ENCODE measurements at places on chromosomes 2 and 18. TPM values are rescaled to one million over a fixed set of nuclear protein-coding genes. Genes with fewer than 3 reads are reported as not detected.

Gene SLC19A3
- total RNA-seq, result 23.4 TPM

Gene SIX3
- total RNA-seq, result 0.52 TPM

Gene UPP2
- not detected for total RNA-seq

Gene SCN2A
- 0.99 TPM for total RNA-seq

Gene INPP1
- 17.6 TPM for total RNA-seq

GRCh38 chr2:152676461-152676860, 40.8 kb downstream of the PRPF40A start:
- DNase-seq, result no peak

GRCh38 chr2:32712870-32713269, 85.0 kb downstream of the TTC27 start:
- DNase-seq, result no peak

GRCh38 chr2:9996321-9996720, 44.8 kb downstream of the GRHL1 start:
- DNase-seq, result no peak

- no peak for DNase-seq
These were observed 31.3 kb downstream of the NPHP1 start for GRCh38 chr2:110173523-110173922.

DNA sequence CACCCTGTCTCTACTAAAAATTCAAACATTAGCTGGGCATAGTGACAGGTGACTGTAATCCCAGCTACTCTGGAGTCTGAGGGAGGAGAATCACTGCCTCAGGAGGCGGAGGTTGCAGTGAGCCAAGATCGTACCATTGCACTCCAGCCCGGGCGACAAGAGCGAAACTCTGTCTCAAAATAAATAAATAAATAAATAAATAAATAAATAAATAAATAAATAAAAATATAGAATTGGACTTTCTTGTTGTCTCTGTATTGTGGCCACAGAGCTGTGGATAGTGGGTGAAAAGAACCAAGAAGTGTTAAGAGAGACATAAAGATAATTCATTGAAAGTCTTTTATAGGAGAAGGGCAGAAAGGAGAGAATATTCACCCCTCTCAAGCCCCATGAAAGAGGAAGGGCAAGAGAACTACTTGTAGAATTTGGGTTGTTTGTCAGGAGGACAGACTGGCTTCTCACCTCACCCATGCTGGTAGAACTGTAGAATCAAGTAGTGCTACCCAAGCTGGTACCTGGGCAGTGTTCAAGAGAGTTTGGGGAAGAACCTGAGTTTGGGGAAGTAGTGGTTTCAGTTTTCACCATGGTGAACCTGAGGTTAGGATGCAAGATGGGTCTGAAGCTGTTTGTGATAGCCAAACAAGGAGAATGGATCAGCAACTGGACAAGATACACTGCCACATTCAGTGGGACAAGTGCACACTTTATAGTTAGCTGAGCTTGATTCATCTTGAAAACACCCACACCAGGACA, 256.5 kb downstream of the CD226 start:
- no peak for DNase-seq

- DNase-seq, result no peak
These were observed 32.3 kb downstream of the STON1 start for GRCh38 chr2:48562281-48562680.

DNA sequence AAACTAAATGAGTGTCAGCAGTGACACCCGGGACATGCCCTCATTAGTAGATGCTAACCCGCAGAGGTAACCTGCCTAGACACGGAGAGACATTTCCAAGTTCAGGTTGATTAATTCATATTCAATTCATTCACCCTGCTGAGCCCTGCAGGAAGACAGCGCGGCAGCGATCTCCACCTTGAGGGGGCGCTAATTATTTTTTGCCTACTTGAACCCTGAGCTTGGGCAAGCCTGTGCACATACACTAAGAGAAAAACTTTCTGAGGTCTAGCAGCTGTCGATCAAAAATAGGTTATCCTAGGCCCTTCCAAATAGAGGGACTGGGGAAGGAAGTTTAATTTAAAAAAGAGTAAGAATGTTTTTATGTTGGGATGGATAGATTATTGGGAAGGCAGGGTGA, 1.3 kb upstream of the LYPD6 start:
- DNase-seq, result peak; percentile 26

- no peak for DNase-seq
These were observed 703.6 kb downstream of the CPS1 start for GRCh38 chr2:211259831-211260476.

- no peak for DNase-seq
These were observed 42.0 kb downstream of the RDH14 start for GRCh38 chr2:18518116-18519111.

GRCh38 chr2:240956935-240957655, 41.3 kb upstream of the SNED1 start:
- no peak for DNase-seq

GRCh38 chr2:102922321-102922720, 160.5 kb downstream of the TMEM182 start:
- no peak for DNase-seq

- no peak for DNase-seq
These were observed 63.3 kb upstream of the STK17B start for GRCh38 chr2:196234672-196235071.

DNA sequence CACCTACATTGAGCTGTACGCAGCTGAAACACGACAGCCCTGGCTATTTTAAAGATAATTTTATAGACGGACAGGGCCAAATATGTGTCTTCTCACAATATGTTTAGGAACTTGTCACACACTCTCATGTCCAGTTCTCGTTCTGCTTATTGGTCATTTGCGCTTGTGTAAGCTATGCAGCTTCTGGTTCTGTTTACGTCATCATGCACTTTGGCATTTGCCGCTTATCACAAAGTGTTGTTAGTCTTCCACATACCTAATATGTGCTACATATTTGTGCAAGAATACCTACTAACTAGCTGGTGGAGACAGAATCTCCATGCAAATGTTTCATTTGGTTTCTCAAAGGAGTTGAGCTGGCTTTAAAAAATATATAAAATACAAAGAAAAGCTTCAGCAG, 7.5 kb upstream of the ZNF516 start:
- no peak for DNase-seq

DNA sequence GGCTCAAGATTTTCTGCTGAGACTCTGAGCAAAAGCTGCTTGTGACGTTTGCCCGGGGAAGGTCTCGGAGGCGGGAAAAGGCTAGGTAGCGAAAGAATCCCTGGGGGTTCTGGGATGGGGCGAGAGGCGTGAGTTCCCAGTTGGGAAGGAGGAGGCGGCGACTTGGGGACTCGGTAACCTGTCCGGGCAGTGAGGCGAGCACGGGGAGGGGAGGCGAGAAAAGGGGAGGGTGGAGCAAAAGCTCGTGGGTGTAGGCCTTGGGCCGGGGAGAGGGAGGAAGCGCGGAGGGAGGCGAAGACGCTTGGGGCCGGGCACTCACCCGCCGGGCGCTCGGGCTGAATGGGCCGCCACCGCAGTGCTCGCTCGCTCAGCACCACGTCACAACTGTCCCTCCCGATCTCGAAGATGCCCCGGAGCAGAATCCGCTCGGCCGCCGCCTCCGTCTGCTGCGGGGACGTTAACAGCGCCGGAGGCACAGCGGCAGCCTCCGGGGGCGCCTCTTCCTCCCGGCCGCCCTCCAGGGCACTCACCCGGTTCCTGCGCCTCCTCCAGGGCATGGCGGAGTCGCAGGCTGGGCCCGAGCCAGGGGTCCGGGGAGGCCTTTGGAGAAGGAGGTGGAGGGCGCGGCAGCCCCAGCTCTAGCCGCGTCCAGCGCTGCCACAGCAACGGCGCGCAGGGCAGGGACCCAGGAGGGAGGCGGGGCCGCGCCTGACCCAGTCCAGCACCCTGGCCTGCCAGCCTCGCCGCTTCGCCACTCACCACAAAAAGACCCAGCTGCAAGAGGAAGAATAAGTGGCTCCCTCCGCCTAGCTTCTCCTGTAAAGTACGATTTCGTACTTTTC, at the start of gene CERKL:
Gene CERKL (minus strand): TSS at position 656 of the 842 bp plus-strand sequence. CDS start 99 bp downstream, at position 557.
- peak; percentile 41 for DNase-seq

GRCh38 chr2:147980940-147981528, 39.5 kb downstream of the ORC4 start:
- DNase-seq, result no peak

DNA sequence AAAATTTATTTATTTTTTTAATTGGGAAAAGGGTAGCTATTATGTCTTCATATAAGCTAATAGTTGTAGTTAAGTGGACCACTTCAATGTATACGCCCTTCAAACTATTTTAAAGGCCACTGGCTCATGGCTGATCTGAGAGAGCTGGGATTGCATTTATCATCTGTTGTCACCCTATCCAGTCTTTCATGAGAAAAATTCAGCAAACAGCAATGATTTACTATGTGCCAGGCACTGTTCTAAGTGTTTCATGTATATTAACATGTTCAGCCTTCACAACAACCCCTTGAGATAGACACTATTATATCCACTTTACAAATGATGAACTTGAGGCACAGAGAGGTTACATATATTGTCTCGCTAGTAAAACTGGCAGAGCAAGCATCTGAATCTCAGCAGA, 66.1 kb upstream of the ZNF397 start:
- no peak for DNase-seq

GRCh38 chr2:195818106-195818505, 161.1 kb downstream of the SLC39A10 start:
- DNase-seq, result no peak

GRCh38 chr2:112134120-112134519, 4.1 kb upstream of the FBLN7 start:
- DNase-seq, result no peak

DNA sequence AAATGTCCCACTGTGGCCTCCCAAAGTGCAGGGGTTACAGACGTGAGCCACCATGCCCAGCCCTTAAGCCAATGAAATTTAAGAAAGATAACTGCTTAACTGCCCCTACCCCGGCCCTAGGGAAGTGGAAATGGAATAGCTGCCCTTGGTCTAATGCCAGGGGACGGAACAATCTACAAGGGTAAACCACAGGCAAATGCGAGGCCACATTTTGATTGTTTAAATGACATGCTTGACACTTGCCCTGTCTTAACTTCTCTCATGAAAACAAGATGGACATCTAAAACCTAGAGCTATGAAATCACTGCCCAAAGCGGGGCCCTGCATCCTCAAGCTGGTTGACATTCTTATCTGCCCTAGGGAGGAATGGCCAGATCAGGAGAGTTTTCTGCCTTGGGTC, 5.5 kb upstream of the ITSN2 start:
- no peak for DNase-seq

GRCh38 chr18:57441071-57441794, 6.1 kb downstream of the ONECUT2 start:
- DNase-seq, result no peak

DNA sequence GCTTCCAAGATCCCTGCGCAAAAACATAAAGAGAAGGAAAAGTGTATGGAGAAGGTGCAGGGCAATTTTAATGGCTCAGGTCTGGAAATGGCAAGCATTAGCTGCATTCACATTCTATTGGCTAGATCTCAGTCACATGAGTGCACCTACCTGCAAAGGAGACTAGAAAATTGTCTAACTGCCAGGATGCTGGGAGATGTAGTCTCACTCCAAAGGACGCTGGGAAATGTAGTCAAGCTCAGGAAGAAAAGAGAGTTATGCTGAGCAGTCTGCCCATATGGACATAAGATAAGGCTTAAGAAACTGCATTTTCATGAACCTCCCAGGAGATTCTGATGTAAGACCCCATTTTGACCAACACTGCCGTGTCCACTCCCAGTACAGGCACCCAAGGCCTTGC, 9.5 kb upstream of the KLHL29 start:
- no peak for DNase-seq

DNA sequence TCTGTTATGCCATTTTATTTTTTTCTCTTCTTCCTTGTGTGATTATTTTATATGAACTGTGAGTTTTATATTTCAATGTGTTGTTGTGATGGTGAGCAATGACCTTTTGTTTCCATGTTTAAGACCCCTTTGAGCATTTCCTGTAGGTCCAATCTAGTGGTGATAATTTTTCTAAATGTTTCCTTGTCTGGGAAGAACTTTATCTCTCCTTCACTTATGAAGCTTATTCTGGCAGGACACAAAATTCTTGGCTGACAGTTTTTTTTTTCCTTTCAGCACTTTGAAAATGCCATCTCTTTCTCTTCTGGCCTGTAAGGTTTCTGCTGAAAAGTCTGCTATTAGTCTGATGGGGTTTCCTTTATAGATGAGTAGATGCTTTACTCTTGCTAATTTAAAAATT, 53.2 kb downstream of the G6PC2 start:
- no peak for DNase-seq

GRCh38 chr2:15388406-15389325, 172.5 kb downstream of the NBAS start:
- no peak for DNase-seq

DNA sequence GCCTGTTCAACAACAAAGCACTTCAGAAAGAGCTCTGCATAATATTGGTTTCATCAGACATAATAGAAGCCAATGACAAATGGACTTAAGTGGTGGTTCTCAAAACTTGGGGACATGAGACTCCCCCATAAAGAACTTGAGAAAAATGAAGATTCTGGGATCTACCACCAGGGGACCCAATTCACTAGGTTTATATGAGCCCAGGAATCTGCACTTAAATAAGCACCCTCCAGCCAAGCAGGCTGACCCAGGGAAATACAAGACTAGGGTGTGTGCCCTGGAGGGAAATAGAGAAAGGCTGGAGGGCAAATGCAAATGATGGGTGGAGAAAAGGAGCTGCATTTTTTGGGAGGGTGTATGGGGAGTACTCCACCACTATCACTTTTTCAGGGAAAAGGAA, 52.5 kb downstream of the SATB2 start:
- DNase-seq, result no peak

DNA sequence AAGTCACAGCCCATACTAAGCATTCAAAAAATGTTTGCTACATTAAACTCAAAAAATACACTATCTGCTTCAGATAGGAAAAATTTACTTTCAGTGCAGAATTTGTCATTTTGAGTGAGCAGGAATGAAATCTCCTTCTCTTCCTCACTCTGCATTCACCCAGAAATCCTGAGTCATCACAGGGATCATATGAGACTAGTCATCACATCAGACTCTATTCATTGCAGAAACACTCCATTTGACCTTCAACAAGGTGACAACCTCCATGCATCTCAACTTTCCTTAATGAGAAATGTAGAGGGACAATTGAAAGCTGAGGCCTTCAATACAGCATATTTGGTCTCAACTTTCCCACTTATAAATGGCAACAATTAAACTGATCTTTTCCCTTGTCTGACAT, 130.4 kb upstream of the CYP26B1 start:
- no peak for DNase-seq

DNA sequence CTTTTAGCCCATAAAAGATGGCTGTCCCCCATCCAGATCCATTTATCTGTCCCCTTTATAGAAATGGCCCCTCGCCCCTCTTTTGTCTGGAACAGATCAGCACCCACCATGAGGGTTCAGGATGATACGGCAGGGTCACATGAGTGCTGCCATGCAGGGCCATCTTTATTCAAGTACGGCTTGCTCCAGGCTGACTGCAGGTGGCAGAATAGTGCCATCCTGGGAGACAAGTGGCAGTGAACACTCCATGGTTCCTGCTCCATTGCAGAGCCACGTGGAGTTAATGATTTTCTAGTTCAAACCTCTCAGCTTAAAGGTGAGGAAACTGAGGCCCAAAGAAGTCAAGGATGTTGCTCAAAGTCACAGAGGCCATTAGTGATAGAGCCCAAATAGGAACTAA, 180.6 kb downstream of the CLIP4 start:
- DNase-seq, result peak; percentile 49

Measured in body of pancreas (tissue), 4 donors.